ENCODE measurements at places on chromosomes 11 and 22. TPM values are rescaled to one million over a fixed set of nuclear protein-coding genes. Genes with fewer than 3 reads are reported as not detected.

Gene OR2AG1
- total RNA-seq: not detected

- peak; percentile 76 for DNase-seq
Observed at GRCh38 chr22:38718414-38718813, 12.7 kb downstream of the GTPBP1 start.

DNA sequence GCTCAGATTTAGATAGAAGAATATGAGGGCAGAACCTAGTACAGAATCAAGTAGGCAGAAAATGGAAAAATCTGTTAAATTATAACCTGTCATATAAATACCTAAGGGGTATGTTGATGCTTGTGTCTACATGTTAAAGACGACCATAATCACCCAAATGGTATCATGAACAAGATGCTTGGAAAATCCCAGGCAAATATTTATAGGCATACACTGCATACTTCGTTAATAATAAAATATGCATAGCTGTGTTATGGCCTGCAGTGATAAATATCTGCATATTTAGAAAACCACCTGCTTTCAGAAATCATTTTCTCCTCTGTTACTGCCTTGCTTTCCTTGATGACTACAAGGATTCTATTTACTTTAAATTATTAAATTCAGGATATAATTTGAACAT lies 18.9 kb upstream of the DDX10 start:
- DNase-seq: no peak

- DNase-seq: no peak
Observed at GRCh38 chr11:125807909-125808308, 20.0 kb downstream of the PATE3 start.

Gene RGL4
- total RNA-seq: 0.24 TPM

DNA sequence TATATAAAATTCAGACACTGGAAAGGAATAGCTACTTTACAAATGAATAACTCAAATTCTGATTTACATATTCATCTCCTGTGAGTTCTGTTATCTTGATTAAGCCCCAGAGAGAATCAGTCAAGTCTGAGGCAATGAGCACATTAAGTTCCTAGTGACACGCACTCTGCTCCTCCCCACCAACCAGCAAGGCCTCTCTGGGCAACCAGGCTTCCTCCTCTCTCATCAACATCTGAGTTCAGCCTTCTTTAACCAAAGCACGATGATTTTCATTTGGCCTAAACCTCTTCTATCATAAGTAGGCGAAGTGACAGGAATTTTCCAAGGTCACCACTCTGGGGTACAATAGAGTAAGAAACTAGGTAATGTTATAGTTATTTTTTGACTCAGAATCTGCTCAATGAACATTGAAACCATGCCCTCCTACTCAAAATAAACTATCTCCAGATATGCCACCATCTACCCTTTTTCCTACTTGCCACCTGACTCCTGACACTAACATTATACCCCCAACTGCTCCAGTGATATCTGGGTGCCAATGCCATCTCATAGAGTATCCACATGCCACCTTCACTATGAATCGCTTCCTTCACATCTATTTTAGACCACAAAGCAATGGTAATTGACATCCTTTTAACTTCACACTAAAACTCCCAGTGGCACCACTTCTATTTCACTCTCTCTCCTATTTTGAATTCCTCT lies 114.8 kb downstream of the FAM76B start:
- no peak for DNase-seq

Gene MRPL21
- total RNA-seq: 58.0 TPM

GRCh38 chr22:17258015-17258787 lies 39.0 kb upstream of the ADA2 start:
- peak; percentile 78 for DNase-seq

Measured in cardiac septum (tissue), 1 donor.